NCI-H187 (cell line): ENCODE measurements at places on chromosomes 5 and 9.

DNA sequence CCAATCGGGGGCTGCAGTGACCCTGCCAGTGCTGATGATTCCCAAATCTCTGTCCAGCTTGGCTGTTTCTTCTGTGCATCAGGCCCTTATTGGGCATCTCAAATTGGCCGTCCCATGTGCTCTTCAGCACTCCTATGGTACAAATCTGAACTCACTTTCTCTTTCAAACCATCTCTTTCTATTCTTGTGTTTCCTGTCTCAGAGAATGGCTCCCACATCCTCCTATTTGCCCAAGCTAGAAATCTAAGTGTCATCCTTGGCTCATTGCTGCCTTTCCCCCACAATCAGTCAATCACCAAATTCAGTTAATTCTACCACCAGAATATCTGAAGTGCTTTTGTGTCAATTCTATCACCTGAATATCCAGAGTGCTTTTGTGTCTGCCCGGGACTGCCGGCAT is 336.6 kb downstream of the CWC27 start:
- no peak for DNase-seq

DNA sequence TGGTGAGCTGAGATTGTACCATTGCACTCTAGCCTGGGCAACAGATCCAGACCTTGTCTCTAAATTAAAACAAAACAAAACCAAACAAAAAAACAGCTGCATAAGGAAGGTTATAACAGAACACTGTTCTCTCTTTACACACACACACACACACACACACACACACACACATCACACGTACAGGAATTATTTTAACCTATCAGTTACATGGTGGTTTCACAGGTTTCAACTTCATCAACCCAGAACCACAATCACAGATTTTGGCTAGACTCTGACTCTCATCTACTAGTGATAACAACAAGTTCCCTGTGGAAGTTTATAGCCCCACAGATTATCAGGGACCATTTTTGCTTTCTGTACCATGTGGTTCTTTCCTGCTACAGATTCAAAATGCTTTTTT is 60.2 kb downstream of the RPS23 start:
- no peak for DNase-seq

GRCh38 chr9:698276-698675 is 143.2 kb upstream of the DMRT1 start:
- DNase-seq, result no peak

DNA sequence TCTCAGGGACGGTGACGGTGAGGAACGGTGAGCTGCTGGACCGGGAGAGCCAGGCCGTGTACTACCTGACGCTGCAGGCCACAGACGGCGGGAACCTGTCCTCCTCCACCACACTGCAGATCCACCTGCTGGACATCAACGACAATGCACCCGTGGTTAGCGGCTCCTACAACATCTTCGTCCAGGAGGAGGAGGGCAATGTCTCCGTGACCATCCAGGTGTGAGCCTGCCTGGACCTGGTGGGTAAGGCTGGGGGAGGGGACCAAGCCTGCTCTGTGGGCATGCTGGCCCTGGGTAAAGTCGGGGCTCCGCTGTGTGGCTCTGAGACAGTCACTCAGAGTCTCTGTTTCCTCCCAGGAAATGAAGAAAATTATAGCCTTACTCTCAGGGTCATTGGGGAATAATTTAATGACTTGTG is 29.3 kb downstream of the CDHR2 start:
- DNase-seq, result no peak

- no peak for DNase-seq
Measured at GRCh38 chr5:139410121-139410992, 6.5 kb upstream of the SPATA24 start.
